ENCODE measurements at places on chromosomes 1 and 21.

- peak; percentile 67 for DNase-seq
These were observed 605.3 kb upstream of the NR5A2 start for GRCh38 chr1:199422206-199422605.

DNA sequence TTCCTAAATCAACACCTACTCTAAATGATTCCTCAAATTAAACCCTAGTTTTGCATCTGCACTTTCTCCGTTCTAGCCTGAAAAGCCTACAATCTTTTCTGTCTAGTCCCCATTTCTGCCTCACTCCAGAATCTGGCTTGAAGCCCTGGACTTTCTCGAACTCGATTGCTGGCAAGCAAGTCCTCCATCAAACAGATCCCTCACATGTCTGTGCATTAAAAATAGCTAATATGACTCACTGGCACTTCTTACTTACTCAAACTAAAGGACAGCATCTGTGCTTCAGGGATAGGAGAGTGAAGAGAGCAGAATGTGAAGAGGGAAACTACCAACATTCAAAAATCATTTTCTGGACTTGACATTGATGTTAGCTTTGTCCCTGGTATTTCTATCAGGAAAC is 51.8 kb upstream of the CXADR start:
- DNase-seq = peak; percentile 89

DNA sequence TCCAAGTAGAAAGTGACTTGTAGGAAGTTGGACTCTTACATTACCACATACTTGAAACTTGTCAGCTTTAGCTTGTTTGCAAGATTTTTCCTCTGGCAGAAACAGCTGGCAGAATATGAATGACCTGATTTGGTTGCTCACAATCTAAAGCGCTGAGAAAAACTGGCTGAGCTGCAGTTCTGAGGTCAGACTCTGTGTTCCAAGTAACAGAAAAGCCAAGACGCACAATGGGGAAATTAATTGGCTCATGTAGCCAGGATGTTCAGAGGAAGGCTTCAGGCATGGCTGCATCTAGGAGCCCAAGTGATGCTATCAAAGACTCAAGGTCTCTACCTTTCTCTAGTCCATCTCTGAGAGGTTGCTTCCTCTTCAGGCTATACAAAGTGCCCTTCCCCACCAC is 27.0 kb downstream of the ALPL start:
- peak; percentile 85 for DNase-seq

GRCh38 chr1:108107658-108108057 is 92.5 kb downstream of the SLC25A24 start:
- peak; percentile 38 for DNase-seq

Measured in cardiac muscle cell (in vitro differentiated cells and primary cell).